CD8-positive, alpha-beta memory T cell (primary cell): ENCODE measurements at places on chromosomes 1 and 21. TPM values are rescaled to one million over a fixed set of nuclear protein-coding genes. Genes with fewer than 3 reads are reported as not detected.

The OR10Z1 gene
- not detected for total RNA-seq

The STIL gene
- 18.4 TPM for total RNA-seq

The DCST1 gene
- not detected for total RNA-seq

The HCRTR1 gene
- total RNA-seq = not detected

The ARHGAP29 gene
- not detected for total RNA-seq

The OR2M3 gene
- total RNA-seq = not detected

The F13B gene
- total RNA-seq = not detected
